Pulmonary artery endothelial cell (primary cell): ENCODE measurements at places on chromosomes 4 and X. TPM values are rescaled to one million over a fixed set of nuclear protein-coding genes. Genes with fewer than 3 reads are reported as not detected.
A peak's percentile ranks its signal among the peaks of the same experiment; 100 is the strongest.

ALB gene
- total RNA-seq, result not detected in 2 replicates

DCAF4L1 gene
- total RNA-seq, result 0.07 and 0.18 TPM in 2 replicates

ANXA3 gene
- 226 and 292 TPM in 2 replicates for total RNA-seq

DNA sequence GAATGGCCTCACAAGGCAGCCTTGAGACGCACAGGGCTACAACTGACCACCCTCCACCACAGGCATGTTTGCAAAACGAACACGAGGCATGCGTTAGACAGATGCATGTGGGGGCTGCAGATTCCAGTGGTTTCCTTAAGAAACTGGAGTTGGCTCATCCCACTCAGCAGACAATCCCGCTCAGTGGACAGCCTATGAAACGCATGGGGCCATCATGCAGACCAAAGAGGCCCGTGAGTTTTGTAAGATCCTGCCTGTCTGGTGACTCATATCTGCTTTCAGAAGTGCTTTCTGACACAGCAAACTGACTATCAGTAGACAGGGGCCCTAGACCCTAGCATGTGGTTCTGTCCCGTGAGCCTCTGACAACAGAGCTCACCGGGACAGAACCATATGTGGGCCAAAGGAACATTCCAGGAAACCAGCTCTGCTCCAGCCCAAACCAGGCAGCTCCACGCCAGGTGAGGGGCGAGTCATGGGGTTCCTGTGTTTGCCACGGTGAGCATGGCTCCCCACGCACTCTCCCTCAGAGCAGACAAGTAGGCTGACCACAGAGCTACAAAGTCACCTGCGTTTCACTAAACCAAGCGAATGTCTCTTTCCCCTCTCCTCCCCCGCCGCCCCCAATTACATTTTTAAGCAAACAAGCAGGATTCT lies 74.4 kb downstream of the MTMR1 start:
- no peak for DNase-seq

DNA sequence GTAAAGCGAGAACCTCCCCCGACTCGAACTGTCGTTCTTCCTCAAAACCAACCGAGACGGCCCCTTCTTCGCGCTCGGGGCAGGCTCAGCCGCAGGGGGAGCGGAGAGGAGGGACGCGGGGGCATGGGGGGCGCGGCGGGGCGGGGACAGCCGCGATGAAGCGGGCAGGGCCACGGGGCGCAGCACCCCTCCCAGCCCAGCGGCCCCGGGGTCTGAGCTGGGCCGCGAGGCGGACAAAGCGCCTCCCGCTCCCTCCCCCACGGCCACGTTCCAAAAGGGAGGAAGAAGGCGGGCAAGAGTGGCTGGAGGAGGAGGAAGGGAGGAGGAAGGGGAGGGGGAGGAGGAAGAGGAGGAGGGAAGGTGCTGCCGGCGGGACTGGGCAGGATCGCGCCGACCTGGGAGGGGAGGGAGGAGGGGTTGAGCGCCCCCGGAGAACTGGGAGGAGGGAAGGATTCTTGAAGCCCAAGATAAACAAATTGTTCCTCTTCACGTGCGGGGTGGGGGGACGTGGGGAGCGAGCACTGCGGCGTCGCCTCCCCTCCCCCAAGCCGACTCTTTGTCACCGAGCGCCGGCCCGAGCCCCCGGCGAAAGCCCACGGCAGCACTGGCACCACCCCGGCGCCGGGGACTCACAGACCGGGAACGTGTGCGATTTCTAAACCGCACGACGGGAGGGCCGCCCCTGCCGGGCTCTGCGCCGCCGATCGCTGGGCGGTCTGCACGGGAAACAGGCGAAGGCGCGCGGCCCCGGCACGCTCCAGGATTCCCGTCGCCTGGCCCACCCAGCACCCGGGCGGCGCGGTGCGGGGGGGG lies 2.9 kb downstream of the MAML3 start:
- DNase-seq, result peak; percentile 92

GRCh38 chrX:47143894-47144625 lies 442 bp downstream of the NDUFB11 start:
- DNase-seq, result no peak

RAB40AL gene
- 0.11 and 0.13 TPM in 2 replicates for total RNA-seq

LIMCH1 gene
- total RNA-seq, result 23.8 and 24.1 TPM in 2 replicates

- no peak for DNase-seq
Observed at GRCh38 chr4:89069481-89069880, 12.5 kb upstream of the FAM13A start.
